Progenitor cell of endocrine pancreas (in vitro differentiated cells): ENCODE measurements at places on chromosomes 2 and 18.

- no peak for DNase-seq
Measured at GRCh38 chr2:239409976-239410375, 9.2 kb upstream of the HDAC4 start.

- DNase-seq, result no peak
Measured at GRCh38 chr2:44549099-44549471, 187.3 kb downstream of the CAMKMT start.

DNA sequence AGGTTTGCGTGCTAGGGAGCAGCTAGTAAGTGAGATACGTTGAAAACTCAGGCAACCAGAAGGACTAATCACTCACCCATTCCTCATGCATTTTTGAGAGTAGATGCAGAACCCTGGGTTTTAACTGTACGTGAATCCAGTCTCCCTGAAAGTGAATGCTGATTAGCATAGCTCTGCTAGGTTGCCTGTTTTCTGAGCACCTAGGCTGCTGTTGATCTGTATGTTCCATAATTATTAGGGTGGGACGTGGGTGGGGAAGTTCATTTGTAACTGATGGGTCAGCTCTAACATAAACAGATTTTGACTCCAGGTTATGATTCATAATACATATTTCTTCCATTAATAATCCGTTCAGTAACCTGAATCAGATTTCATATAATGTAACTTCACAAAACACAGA, 379.0 kb upstream of the FANCL start:
- DNase-seq, result no peak

DNA sequence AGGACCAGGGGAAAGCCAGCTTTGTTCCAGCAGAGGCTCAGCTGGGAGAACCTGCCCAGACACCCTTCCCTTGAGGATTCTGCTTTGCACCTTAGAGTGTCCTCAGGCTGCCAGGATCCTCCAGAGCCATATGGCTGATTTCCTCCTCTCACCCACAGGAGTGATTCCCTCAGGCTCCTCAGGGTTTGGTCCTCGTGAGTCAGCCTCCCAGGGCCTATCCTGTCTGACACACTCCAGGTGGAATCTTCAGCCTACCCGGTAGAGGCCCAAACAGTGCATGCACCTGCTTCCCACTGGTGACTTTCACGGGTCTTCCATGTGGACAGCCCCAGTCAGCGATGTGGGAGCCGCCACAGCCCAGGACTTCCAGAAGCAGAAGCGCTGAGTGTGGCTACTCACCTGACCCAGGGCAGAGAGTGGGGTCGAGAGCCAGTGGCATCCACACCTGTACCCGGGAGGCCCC, 73.3 kb downstream of the TFCP2L1 start:
- no peak for DNase-seq

DNA sequence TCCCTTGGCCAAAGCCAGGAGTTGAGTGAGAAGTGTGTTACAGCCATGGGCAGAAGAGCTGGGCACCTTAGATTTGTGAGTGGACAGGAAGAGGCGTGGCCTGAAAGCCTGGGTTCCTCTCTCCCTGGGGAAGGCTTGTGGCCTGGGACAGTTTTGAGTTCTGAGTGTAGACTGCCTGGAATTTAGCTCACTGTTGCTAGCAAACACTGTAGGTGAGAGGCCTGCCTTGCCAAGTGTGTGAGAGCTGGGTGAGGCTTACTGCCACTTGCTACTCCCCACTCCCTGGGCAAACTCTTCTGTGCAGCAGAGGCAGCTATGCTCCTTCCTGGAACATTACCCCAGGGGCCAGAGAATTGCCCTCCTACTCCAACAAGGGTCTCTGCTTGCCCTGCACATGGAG, 150.0 kb upstream of the GALNT5 start:
- no peak for DNase-seq

DNA sequence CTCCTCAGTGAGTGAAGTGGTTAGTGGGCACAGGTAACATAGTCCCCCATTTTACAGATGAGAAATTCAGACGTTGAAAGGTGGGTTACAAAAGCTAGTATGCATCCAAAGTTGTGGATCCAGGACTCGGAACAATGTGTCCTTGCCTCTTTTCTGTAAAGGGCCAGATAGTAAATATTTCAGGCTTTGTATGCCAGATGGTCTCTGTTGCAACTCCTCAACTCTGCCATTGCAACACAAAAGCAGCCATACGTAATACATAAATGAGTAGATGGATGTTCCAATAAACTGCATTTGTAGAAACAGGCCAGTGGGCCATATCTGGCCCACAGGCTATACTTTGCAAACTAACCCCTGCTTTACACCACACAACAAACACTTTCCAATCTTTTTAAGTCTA, 166.6 kb upstream of the PKDCC start:
- no peak for DNase-seq

DNA sequence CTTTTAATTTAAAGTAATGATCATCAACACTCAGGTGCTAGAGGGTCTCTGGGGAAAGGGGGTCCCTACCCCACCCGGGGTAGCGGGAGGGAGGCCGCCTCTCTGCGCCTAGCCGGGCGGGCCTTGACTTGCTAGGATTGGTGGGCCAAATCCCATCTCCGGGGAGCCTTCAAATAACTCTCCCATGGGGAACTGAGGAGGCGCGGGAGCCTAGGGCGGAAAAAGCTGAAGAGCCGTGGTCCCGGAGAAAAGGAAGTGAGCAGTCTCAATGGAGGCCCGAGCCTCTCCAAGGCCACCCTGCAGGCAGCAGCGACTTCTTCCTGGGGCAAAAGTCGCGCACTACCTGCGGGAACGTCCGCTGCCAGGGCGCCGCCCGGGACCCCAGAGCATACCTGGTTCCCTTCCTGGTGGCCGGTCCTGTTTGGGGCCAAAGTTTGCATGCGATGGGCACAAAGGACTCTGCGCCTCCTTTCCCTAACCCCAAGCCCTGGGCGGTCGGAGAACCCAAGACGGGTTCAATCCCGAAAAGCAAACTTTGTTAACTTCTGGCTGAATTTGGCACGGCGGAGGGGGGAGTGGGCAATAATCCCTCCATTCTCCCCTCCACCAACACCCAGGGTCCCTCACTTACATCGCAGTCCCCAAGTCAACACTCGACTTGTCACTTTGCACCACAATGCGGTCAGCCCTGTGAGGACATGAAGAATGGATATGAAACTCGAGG, 13.6 kb downstream of the EN1 start:
- DNase-seq, result no peak

- DNase-seq, result no peak
Measured at GRCh38 chr18:22167091-22167470, 2.3 kb upstream of the GATA6 start.

DNA sequence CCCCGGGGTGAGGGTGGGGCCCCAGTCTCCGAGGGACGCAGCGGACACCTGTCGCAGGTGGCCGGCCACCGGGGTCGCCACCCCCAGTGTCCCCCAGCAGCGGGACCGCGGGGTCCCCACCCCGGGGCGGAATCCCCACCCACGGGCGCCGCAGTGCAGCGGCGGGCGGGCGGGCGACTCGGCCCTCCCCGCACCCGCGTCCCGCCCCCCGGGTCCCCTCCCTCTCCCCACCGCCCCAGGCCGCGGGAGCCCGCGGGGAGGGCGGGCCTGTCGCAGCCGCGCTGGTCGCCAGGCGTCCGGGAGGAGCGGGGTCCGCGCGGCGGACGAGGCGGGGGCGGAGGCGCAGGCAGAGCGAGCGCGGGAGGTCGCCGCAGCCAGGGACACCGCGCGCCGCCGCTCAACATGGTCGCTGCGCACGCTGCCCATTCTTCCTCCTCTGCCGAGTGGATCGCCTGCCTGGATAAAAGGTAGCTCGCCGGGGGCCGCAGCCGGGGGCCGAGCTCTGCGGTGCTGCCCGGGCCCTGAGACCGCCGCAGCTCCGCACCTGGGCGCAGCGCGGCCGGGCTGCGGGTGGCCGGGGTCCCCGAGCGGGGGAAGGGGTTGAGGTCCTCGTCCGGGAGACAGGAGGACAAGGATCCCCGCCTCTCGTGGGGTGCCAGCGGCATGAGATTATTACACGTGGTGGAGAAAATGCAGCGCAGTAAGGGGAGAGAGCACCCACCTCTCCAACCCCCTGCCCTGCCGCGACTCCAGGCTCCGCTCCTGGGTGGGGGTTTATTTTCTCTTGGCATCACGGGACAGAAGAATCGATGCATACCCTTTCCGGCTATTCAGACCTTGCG, at the start of gene RAPGEF4:
Gene RAPGEF4, plus strand, starts transcription at position 264 of the 842 bp plus-strand sequence. Its CDS starts 139 bp downstream, at position 403.
- DNase-seq, result peak; percentile 39

DNA sequence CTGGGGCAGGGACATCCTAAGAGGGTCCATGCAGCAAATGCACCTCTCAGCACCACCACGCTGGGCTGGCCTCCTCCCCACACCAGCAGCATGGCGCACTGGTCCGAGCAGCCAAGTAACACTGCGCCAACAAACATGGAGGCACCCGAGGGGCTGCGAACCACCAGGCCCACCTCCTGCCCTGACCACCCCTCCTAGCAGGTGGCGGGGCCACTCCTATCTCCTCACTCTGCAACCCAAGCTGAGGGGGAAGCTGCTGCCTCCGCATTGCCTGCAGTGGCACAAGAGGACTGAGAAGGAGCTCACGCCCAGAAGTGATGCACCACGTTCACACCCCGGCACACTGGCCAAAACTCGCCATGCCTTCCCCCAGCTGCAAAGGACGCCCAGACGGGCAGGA, 94.4 kb downstream of the EIPR1 start:
- DNase-seq, result no peak

DNA sequence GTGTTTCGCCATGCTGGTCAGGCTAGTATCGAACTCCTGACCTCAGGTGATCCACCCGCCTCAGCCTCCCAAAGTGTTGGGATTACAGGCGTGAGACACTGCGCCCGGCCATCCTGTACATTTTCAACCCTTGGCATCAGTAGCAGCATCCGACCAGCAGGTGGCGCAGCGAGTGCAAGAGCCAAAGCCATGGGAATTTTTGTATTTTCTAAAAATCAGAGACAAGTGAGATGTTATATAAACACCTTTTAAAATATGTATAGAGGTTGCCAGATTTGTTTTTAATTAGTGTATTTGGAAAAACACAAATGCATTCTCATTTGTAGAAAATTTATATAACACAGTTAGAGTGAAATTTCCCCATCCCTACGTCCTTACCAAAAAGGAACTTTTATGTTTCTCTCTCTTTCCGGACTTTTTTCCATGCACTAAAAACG, 36.8 kb downstream of the MOGAT1 start:
- DNase-seq, result peak; percentile 64

GRCh38 chr18:60675126-60675525, 302.6 kb upstream of the MC4R start:
- DNase-seq, result no peak

GRCh38 chr2:139031722-139032121, 251.5 kb upstream of the NXPH2 start:
- DNase-seq, result no peak

DNA sequence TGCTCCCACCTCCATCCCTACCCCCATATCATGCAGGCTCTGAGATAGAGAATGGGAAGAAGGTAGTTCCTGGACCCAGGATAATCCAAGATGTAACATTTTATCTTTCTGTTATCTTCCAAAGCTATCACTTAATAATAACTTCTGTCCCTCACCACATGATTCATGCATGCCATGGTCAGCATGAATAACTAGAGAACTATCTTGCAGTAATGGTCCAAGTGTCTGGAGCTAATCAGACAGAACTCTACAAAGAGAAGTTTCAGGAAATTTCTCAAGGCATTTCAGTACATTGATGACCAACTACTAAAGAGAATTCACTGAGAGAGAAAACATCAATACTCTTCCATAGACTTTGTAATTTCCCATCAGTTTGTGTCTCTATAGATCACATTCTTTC, 1469.7 kb upstream of the PIK3C3 start:
- no peak for DNase-seq

- peak; percentile 64 for DNase-seq
Measured at GRCh38 chr18:28175150-28175929, 1.6 kb downstream of the CDH2 start.

DNA sequence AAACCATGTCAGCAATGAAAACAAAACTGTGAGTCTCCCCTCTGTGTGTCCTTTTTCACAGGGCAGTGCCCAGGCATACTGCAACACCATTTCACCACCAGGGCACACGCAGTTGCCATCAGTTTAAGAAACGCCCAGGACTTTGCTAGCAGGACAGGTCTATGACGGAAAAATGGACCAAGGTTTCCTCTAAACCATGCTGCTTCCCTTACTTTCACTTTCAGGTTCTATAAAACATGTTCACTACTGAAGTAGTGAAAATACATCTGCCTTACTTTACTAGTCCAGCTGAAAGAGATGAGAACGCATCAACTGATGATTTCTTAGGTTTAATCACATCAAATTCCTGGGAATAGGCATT, 110.5 kb downstream of the TCF4 start:
- DNase-seq, result no peak

DNA sequence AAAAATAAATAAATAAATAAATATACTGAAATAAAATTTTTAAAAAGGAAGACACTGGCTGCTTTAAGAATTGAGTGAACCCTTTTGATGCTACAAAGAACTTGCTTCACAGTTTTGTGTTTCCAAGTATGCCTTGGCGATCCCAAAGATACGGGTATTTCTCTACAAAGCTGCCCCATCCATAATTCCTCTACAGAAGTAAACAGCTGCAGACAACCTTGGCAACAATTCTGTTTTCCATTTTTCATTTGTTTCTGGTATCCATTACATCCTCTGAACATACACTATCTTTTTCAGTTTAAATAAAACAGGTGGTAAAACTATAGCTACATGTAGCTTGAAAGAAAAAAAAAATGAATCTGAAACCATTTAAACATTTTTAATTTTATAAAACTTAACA, 552.8 kb upstream of the KLHL29 start:
- DNase-seq, result no peak

DNA sequence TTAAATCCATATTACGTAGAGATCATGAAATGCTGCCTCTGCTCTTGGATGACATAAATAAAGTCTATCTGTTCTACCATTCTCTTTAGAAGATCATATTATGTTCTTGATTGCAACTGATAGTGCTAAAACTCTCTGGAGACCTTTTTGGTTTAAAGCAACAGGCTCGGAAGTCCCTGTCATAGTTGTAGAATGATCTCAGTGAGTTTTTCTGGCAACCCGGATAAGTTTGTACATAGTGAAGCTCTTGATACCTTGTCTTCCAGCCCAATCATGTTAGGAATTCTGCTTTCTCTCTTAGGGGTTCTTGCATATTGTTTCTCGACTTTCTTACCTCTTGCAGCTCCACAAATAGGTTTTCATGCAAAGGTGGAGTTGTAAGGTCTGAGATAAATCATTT, 156.1 kb downstream of the TTC27 start:
- no peak for DNase-seq

GRCh38 chr2:74481961-74482800, 617 bp downstream of the CCDC142 start:
- no peak for DNase-seq
